ENCODE measurements at places on chromosomes 7 and 10.

DNA sequence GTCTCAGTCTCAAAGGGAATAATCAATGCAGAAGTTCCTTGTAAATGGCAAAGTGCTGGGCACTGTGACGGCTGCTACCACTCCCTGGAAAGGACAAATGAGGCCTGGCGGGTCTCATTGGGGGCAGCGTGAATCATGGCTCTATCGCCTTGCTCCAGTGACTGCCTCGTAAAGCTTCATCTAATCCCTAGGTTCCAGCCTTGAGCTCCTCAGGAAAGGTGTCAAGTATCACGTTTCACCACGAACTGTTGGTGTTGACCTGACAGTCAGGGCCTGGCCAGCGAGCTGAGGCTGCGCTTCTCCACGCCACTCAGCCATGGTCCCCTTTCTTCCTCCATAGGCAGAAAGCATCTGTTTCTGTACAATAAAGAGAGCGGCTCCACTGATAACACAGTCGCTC lies 126.7 kb upstream of the ZNF32 start:
- DNase-seq = no peak

- no peak for DNase-seq
Measured at GRCh38 chr10:15112657-15113056, 15.5 kb downstream of the RPP38 start.

- DNase-seq = no peak
Measured at GRCh38 chr10:63763744-63764143, 242.5 kb downstream of the REEP3 start.

DNA sequence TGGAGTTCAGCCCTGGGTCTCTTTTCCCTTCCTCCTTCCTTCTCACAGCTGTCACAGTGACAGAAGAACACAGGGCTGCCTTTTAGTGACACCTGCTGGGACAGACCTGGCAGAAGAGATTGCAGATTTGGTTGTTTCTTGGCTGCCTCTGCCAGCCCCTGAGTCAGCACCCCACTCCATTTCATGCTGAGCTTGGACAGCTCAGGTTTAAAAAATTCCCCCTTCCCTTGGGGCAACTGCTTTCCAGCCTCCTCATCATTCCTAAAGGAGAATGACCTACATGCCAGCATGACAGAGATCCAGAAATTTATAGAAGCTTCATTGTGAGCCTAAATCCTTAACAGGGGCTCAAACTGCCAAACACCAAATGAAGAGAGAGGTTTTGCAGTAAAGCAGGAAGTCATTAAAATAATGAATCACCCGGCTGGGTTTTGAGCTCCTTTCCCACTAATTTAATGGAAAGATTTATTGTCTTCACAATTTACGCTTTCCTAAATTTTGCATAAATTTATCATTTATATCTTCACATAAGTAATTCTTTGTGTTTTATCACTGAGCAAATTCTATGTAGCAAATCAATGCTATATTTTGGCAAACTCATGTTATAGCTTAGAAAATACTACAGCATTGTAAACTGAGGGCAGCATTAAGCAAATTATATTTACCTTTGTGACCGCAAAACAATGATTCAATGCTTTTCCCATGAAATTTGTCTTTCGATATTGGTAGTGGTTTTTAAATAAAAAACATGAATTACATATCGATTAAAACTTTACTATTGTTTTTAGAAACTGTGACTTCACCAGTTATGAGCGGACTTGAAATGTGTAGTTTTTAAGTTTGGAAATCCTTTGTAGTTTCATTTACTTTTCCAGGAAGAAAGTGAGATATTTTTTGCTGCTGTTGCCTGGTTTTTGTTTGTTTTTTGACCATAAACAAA lies 399.5 kb upstream of the ANKRD30A start:
- DNase-seq = no peak

- no peak for DNase-seq
Measured at GRCh38 chr7:71566376-71566775, 434.4 kb downstream of the GALNT17 start.

- no peak for DNase-seq
Measured at GRCh38 chr7:157490465-157490912, 153.7 kb downstream of the DNAJB6 start.

DNA sequence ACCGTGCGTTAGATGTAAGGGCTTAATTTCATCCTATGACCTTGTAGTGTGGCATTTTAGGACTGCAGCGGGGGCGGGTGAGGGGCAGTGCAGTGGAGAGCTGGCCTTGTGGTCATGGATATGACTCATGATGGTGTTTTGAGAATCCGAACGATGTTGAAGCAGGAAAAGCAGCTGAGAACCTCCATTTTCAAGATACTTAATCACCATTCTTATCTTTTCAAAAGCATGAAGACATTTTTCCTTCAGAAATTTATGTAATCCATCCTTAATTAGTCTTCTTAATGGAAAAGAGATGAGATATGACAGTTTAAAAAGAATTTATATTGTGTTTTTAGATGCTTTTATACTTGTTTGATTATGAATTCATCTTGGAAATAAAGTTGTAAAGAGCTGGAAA lies 9.6 kb downstream of the ATP5F1C start:
- DNase-seq = no peak

DNA sequence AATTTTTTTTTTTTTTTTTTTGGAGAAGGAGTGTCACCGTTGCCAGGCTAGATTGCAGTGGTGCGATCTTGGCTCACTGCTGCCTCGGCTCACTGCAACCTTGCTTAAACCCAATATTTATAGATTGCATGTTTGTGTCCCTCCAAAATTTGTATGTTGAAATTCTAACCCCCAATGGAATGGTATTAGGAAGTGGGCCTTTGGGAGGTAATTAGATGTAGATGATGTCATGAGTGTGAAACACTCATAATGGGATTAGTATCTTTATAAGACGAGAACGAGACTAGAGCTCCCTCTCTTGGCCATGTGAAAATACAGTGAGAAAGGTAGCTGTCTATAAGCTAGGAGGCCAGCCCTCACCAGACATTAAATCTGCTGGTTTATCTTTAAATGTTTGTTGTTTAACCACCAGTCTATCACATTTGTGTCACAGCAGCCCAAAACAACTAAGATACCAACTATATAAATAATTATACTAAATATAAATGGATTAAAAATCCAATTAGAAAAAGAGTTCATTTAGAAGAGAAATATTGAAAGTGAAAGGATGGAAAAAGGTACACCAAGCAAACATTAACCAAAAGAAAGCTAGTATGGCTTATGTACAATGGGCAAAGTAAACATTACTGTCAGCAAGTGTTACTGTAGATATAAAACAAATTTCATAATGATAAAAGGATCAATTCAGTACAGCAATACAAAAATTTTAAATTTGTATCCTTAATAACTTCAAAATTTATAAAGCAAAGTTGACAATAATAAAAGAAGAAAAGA lies 9.3 kb downstream of the TCAF1 start:
- DNase-seq = no peak

DNA sequence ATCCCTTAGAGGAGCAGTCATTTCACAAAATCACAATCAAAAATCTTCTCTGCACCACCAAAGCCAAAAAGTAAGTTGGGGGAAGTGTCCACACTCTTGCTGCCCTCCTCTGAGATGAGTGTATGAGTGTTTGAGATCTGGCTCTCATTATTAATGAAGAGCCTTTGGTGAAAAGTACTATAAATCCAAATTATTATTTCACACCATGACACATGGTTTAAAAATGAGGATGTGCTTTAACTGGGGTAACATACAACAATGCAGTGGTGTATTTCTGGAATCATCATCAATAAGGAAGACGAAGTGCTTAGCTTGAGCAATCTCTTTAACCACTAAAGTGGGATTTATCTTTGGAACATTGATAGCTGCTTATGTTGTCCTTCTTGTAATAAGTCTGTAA lies 114.2 kb upstream of the ADAM12 start:
- DNase-seq = no peak

DNA sequence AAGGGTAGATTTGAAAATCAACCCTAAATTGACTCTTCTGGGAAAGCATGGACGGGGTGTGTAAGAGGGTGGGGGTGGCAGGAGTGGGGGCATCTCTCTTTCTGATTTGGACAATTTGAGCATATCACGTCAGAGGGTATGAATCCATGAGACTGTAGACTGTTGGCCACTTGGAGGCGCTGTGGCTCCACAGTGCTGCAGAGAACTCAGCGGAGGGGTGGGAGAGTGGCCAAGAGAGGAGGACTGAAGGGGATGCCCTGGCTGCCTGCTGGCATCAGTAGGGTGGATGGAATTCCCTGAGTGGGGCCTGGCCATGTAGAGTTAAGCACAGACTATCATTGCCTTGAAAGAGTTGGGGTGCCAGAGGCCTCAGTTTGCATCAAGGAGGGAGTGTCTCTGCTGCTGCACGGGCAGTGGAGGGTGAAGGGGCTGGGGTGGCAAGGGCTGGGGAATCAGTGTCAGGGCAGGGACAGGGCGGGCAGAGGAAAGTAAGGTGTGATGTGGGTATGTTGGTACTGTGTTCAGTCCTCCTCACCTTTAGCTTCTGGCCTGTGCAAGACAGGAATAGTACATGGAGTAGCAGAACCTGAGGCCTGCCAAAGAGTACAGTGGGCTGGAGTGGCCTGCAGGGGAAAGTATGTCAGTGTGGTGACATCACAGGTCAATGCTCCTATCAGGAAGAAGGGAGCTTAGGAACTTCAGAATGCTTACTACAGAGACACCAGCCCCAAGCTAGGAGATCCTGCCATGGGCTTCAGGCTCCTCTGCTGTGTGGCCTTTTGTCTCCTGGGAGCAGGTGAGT lies 133.5 kb upstream of the PRSS58 start:
- no peak for DNase-seq
